ENCODE measurements at places on chromosomes 4 and X. TPM values are rescaled to one million over a fixed set of nuclear protein-coding genes. Genes with fewer than 3 reads are reported as not detected.

The CCDC149 gene
- total RNA-seq = 28.0 TPM

The RASL11B gene
- total RNA-seq = 11.5 TPM

The SASH3 gene
- 1.4 TPM for total RNA-seq

The ADRA2C gene
- 8.5 TPM for total RNA-seq

The CWH43 gene
- 1.4 TPM for total RNA-seq

The ADH6 gene
- total RNA-seq = not detected

The TRPC5OS gene
- 0.22 TPM for total RNA-seq

The SPACA5B gene
- total RNA-seq = not detected

All from camera-type eye (tissue), 1 donor.